GM13977 (cell line): ENCODE measurements at places on chromosomes 3 and 15.

DNA sequence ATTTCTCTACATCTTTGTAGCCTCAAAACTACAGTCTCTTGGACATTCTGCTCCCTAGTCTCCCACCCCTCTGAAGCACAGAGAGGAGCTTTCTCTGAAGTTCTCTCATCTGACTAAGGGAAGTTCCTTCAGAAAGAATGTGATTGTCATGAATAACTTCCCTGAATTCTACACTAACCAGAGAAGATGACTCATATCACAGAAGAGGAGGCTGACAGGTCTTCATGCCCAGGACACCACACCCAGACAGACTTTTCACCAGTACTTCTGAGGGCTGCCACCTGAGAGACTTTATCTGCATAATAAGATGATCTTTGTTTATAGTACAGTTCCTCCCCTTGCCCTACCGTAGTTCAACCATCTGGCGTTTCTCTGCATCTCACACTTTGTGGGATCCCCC lies 52.8 kb downstream of the CDIN1 start:
- DNase-seq = no peak

GRCh38 chr3:56787784-56788256 lies 13.9 kb downstream of the ARHGEF3 start:
- DNase-seq = peak; percentile 31

GRCh38 chr3:173886-174285 lies 22.7 kb upstream of the CHL1 start:
- no peak for DNase-seq

- DNase-seq = no peak
Observed at GRCh38 chr3:11556851-11557644, 86.7 kb downstream of the VGLL4 start.

DNA sequence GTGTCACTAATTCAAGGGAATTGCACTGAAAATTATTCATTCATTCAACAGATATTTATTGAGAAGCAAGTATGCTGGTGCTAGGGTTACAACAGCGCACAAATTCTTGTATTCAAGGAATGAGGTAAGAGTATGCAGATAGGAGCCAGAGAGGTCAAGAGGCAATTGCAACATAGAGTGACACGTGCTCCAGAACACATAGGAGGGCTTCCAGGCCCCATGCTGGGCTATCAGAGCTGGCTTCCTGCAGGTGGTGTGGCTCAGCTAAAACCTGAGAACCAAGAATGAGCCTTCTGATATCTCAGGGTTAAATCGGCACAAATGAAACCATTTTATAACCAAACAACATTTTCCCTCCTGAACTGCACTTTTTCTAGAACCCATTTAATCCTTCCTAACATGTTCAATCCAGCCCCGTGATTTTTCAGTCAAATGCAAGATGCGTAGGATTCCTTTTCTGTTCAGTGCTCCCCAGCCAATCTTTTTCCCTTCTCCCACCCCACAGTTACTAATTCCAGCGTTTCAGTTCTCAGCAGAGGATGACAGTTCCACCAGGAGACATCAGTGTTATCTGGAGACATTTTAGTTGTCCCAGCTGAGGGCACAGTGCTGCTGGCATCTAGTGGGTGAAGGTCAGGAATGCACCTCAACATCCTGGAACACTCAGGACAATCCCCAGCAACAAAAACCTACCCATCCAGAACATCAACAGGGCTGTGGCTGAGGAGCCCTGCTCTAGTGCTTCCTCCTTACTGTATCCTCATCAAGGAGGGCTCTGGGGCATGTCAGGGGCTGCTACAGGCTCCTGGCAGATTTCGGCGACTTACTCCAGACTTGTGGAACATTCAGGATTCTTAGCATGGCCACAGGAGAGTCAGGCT lies 13.1 kb downstream of the CCR5AS start:
- DNase-seq = no peak

DNA sequence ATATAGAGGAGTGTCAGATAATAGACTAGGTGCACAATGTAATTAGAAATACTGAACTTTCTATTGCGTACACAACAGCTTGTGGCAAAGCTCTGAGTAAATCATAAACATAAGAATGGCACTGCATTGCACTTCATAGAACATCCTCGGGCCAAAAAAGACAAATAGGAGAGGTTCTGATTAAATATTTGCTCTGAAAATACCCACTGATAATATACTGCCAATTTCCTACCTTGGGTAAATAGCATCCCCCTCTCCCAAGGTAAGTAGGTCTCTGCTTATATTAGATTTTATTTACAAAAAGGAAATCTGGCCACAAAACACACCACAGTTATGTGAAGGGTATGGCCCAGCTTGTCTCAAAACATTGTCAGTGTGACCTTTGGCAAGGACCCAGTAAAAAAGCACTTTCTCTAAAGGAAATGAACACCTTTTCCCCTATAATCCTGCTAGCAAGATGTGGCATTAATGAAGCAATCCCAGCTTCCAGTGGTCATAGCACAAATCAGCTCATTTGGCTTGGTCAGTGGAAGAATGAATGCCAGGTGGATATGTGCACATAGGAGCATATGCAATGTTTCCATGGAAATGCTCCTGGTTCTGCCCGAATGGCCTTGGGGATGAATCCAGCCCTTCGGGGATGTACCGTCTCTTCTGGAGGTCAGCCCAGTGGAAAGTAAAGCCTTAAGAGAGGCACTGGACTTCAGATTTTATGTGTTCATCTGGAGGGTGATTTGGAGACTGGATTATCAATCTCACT lies 315.9 kb downstream of the LSAMP start:
- no peak for DNase-seq

GRCh38 chr15:49178497-49178896 lies 8.4 kb downstream of the GALK2 start:
- no peak for DNase-seq

- DNase-seq = no peak
Observed at GRCh38 chr3:71303627-71304200, 279.8 kb downstream of the FOXP1 start.

DNA sequence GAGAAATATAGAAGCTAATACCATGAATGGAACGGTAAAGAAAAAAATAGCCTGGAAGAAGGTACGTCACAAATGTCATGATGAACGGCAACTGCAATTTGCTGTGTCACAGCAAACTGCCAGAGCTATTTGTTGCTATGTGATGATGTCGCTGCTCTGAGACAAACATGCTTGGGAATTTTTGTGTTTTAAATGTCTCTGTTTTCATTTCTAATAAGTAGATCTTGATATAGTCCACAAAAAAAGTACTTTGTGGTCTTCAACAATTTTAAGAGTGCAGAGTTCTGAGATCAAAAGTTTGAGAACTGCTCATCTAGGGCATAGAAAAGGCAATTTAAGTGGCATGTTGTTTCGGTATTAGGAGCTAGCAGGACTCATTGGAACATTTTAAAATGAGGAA lies 4.3 kb upstream of the NR1D2 start:
- DNase-seq = no peak

- no peak for DNase-seq
Observed at GRCh38 chr3:120497336-120497735, 46.5 kb upstream of the FSTL1 start.

DNA sequence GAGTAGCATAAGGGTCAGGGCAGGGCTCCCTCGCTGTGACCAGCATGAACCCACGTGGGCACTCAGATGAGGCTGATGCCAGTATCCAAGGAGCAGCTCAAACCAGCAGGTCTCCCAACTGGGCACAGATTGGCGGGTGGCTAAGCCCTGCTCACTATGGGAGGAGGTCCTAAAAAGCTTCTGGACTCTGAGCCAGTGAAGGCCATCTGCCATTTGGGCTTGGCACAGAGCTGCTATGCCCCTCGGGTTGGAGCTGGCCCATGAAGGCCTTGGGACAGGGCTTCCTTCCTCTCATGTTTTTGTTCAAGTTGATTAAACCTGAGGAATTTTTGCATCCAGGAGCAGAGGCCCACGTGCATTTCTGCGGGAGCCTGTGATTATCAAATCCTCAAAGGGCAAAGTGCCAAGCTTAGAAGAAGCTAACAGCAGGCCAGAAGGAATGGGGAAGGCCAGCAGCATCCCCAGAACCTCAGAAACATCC lies 4.3 kb upstream of the STRA6 start:
- DNase-seq = no peak

DNA sequence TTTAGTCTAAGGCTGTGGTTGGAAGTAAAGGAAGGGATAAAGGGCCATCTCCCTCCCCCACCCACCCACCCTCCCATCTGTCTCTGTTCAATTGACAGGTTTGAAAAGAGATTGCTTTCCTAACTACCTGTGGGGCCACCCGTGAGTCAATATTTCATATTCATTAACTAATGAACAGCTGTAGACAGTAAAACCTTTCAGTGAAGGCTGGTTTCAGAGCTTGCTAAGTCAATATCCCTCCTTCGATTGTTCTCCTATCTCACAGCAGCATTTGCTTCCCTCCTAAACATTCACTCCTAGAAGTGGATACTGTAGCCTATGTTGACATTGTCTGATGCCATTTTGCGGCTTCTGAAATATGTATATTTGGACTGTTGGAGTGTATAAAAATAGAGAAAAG lies 85.9 kb upstream of the SYNPR start:
- no peak for DNase-seq

GRCh38 chr3:39068556-39068955 lies 16.7 kb downstream of the WDR48 start:
- DNase-seq = no peak

DNA sequence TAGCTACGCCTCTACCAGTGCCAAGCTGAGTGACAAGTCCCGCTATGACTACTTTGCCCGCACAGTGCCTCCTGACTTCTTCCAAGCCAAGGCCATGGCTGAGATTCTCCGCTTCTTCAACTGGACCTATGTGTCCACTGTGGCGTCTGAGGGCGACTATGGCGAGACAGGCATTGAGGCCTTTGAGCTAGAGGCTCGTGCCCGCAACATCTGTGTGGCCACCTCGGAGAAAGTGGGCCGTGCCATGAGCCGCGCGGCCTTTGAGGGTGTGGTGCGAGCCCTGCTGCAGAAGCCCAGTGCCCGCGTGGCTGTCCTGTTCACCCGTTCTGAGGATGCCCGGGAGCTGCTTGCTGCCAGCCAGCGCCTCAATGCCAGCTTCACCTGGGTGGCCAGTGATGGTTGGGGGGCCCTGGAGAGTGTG lies 5.7 kb downstream of the GRM2 start:
- DNase-seq = no peak

- DNase-seq = peak; percentile 38
Observed at GRCh38 chr15:86231864-86232721, 152.4 kb downstream of the AGBL1 start.

DNA sequence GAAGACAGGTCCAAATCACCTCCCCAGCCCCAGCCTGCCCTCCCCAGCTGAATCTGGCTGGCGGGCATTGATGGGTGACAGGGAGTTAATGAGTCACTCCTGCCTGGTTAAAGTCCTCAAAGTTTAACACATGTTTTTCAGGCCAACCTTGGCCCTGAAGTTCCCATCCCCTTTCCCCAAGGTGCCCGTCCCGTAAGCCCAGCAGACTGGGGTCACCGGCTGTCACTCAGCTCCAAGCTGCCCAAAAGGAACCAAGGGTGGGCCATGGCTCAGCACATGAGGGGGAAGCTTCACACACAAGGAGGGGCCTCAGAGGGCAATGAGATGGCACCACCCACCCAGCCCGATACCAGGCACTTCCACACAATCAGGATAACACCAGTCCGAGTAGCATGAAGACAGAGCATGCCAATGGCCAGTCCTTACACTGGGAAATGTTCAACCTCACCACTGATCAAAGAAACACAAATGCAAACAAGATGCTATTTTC lies 10.2 kb upstream of the KLF15 start:
- DNase-seq = no peak

- no peak for DNase-seq
Observed at GRCh38 chr3:196774191-196774820, 34.6 kb downstream of the PAK2 start.

- DNase-seq = no peak
Observed at GRCh38 chr3:119347036-119347435, 52.9 kb downstream of the ARHGAP31 start.

DNA sequence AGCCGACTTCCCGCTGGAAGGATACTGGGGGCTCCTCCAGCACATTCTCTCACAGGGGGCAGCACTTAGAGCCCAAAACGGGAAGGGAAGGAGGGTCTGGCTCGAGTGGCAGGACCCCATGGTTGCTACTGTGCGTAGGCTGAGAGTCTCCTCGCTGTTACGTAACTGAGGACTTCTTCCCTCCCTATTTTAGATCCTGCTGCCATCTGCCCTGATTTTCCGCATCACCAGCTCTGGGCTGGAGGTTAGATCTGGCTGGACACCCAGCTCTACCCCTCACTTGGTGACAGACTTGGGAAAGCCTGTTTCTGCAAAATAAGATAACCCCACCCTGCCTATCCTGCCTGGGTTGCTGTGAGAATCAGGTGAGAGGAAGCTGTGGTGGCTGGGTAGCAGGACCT lies 47.7 kb downstream of the BDH1 start:
- DNase-seq = peak; percentile 25

DNA sequence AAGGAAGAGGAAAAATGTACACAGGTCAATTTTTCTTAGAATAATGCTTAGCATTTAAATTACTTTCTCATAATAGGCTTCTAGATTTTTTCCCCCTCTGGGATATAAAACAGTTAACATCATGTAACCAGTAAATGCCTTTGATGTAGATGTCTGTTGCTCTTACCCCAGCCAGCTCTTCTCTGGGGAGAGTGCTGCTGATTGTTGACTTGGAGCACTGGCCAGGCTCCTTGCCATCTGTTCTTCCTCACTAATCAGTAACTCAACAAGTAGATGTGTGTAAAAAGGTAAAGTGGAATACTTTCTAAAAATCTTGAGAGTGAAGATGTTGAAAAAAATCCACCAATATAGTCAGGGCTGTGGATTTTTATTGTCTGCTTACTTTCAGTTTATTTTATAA lies 42.2 kb downstream of the RIOX2 start:
- no peak for DNase-seq

- no peak for DNase-seq
Observed at GRCh38 chr3:19899264-19899663, 34.8 kb downstream of the EFHB start.

DNA sequence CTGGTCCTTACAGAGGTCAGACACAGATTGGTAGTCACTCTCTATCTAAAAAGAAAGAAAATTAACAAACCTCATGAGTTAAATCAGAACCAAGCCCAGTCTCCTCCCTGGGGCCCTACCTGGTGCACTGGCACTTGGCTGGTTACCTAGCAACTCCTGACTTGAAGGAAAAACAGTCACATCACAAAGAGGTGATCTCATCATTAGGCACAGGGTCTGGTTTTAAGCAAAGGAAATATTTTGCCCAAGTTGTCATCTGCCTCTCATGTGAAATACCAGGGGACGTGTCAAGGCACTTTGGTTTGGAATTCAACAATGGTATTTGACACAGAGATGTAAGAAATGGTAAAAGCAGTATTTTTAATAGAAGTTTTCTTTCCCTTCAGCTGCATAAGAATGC lies 47.7 kb upstream of the FMN1 start:
- no peak for DNase-seq

- DNase-seq = no peak
Observed at GRCh38 chr15:29866337-29866736, 44.1 kb upstream of the TJP1 start.
